ENCODE measurements at places on chromosomes 2 and 18. TPM values are rescaled to one million over a fixed set of nuclear protein-coding genes. Genes with fewer than 3 reads are reported as not detected.

Gene GKN2
- not detected for total RNA-seq

Gene MAL
- 354 TPM for total RNA-seq

Gene AP1S3
- total RNA-seq, result 5.9 TPM

Gene C1GALT1C1L
- not detected for total RNA-seq

Gene CNGA3
- total RNA-seq, result not detected
